AG20443 (cell line): ENCODE measurements at places on chromosomes 3 and 15.

DNA sequence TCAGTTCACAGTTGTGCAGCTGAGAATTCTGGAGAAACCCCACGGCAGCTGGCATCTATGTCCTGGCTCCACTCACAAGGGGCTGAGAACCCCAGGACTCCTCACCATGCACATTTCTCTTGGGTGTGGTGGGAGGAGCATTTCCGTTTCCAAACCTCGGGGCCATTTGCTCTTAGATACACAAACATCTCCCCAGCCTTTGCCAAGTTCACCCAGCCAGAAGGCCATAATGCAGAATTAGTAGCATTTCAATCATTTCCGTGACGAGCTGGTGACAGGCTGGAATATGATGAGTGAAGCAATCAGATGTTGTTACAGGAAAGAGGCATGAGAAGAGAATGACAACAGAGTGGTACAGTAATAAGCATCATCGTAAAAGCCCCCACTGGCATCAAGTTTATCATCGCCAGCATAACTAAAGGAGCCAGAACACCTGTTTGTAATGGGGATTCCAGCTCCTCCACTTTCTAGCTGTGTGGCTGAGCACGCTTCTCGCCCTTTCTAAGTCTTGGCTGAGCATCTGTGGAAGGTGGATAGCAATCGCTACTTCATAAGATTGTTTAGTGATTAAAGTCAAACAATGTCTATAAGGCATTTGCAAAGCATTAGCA lies 82.0 kb downstream of the LIPC start:
- no peak for DNase-seq

DNA sequence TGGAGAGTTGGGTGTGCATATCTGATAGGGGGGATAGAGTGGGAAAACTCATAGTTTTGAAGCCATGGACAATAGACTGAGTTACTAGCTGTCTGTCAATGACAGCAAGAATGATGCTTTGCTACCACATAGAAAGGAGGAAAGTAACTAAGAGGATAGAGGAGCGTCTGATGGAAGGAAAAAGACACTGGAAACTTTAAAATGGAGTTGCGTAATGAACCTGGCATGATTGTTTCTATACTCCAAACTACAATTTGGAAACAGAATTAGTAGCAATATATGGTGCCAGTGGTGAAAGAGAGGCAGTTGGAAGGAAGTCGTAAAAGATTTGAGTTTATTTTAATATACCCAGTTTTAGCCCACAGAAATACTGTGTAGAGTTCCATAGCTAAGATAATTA lies 163.6 kb downstream of the TUSC7 start:
- DNase-seq: no peak

DNA sequence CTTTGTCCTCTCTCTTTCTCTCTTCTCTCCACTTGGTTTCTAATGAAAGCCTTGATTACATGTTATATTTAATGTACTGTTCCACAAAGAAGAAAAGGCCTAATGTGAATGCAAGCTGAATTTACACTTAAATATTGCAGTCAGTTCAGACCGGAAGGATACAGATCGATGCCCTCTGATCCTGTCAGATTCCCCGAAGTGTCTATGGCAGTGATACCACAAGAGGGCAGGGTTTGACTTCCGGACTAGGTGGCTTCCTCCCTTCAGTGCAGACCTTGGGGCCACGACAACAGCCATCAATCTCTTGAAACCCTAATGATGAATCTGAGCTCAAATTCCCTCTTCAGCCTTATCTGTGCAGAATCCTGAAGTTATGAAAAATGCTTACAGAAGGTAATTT lies 29.5 kb downstream of the AGTR1 start:
- peak; percentile 46 for DNase-seq

DNA sequence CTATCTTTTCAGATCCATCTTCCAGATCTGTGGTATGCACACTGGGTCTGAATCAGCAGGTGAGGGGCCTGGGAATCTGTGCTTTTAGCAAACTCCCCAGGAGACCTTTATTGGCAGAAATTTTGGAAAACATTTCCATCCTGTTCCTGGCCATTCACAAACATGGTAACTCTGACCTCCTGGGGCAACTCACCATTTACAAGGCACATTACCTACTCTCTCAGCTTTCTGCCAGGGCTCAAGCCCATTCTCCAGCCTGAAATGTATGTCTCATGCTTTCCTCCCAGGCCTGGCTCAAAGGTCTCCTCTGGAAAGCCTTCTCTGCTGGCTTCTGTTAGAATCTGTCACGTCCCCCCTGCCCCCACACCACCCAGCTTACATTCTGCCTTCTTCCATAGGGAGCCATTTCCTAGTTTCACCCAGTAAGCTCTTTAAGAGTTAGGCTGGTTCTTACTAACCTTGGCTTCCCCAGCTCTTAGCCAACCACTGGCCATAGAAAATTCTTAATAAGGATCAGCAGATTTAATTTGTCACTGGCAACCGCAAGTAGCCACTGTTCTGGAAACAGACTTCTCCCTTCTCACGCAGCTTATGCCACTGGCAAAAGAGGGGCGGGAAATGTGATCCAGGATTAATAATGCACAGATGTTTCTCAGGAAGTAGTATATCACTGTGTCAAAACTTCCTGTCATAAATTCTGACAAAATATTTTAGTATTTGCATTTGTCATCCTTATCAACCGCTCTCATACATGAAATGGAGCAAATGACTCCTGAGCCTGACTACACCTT lies 55.0 kb downstream of the RORA start:
- peak; percentile 14 for DNase-seq

GRCh38 chr3:45098310-45098709 lies 47.9 kb downstream of the CDCP1 start:
- no peak for DNase-seq

GRCh38 chr3:34155108-34155507 lies 356.7 kb downstream of the PDCD6IP start:
- no peak for DNase-seq

DNA sequence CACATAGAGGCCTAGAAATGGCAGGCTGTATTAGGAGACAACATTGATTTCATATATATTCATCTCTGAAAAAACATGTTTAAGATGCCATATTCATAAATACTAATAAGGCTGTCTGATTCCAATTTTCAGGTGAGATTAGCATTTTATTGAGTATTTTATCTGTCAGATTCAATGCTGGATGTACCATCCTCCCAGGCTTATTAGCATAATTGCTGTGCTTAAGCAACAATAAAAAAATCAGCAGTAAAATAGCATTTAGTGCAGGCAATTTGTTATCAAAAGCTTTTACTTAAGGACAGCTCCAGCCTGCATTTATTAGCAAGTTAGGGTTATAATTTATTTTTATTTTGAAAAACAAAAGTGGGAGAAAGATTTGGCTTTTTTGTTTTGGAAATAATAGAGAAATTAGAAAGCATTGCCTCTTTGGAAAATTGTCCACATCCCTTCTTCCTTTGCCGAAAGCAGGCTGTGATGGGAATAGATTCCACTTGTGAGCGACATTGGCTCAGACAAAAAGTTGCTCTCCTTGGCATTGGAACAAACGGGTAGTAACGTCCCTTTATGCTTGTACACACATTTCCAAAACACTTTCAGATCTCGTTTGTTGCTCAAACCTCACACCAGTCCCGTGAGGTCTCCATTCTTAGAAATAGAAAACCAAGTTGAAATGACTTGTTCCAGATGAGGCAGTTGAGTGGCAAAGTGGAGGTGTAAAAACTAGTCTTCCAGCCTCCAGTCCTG lies 134.0 kb downstream of the LPP start:
- DNase-seq: no peak

- no peak for DNase-seq
Measured at GRCh38 chr15:71639471-71639870, 170.9 kb upstream of the NR2E3 start.

- no peak for DNase-seq
Measured at GRCh38 chr15:77081971-77082370, 11.1 kb upstream of the TSPAN3 start.

- DNase-seq: no peak
Measured at GRCh38 chr3:39295184-39295775, 15.4 kb upstream of the CX3CR1 start.

DNA sequence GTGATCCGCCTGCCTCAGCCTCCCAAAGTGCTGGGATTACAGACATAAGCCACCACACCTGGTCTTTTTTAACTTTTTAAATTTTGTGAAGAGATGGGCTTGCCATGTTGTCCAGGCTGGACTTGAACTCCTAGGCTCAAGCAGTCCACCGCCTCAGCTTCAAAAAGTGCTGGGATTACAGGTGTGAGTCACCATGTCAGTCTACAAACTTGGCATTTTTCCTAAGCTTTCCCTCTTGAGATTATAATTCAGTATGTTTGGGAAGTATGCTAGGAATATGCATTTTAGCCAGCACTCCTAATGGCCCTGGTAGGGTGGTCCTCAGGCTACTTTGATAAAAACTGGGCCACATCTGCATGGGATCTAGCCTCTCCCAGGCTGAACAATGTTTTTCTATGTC lies 4.4 kb downstream of the WDR73 start:
- DNase-seq: no peak
